GM13976 (cell line): ENCODE measurements at places on chromosomes 1 and 21.

DNA sequence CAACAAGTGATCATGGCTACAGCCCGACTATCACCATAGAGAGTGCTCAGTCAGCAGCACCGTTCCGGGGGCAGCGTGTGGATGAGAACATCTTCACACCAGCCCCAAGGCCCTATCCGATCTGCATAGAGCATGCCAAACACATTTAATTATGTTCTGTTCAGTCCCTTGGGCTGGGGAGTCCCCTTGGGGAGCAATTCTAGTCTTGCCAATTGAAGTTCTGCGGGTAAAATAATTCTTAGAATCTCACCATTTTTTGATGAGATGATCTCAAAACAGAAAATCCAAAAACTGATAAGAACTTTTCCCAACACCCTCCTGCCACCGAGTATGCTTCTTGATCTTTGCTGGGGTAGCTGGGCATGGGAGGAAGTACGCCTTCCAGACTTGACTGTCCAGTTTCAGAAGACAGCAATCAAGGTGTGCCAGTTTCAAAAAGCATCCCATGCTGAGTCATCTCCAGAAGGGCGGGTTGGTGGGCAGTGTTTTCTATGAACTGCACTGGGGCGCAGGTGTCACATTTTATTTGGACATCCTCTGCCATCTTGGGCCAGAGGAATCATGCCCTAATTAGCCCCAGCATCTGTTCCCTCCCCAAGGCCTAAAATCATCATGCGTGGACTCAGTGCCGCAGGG lies 20.8 kb upstream of the PTPRF start:
- no peak for DNase-seq

DNA sequence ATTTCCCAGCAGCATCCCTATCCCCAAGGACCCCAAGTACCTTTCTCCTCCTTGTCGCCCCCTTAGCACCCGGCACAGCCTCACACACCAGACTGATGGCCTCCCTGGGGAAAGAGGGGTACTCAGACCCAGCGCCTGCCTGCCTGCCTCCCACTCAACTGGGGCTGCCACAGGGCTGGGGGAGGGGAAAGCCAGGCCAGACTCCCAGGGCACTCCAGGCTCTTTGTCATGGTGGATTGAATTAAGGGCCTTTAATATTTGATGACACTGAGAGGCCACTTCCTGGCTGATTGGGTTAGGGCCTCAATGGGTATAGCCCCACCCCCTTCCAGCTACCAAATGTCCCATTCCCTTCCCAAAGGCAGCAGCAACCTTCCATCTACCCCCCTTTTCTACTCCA lies 1.8 kb downstream of the SHC1 start:
- DNase-seq = no peak

DNA sequence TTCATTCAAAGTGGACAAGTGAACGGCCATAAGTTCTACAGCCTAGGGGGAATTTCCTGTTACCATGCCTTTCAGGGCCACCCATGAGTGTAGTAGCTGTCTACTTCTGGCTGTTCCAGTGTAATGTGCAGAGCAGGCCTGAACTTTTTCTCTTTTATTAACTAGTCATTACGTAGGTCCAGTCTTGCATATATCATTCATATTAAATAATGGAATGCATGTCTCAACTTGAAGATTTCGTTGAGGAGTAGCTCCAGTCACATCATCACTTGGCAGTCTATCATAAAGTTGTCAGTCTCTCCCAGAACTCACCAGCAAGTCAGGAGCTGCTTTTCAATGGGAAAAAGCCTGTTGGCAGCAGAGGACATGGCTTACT lies 12.0 kb upstream of the GIPC2 start:
- DNase-seq = no peak

DNA sequence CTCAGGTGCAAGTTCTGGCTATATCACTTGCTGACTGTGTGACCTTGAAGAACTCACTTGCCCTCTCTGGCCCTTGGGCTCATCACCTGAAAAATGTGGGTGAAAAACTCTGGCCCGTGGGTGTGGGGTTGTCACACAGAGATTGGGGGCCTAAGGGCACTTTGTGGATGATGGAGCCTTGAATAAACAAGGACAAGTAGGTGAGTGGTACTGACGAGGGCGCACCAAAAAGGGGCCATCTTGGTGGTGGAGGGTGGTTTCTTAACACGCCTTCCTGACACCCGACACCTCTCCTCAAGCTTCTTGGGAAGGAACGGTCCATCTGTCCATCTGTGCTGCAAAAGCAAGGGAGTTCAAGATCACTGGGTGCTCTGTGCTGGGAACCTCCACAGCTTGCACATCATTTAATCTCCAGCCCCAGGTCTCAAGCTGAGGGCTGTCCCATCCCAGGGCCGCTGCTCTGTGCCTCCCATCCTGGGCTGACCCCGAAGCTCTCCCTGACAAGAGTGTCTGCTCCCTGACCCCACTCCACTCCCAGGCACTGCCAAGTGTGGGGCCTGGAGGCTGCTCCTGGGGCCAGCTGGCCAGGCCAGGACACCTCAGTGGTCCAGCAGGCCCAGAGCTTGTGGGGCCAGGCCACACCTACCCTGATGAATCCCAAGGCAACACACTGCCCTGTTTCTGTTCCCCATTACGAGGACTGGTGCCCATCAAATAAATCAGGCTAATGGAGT lies 97.3 kb downstream of the GLIS1 start:
- DNase-seq = no peak

DNA sequence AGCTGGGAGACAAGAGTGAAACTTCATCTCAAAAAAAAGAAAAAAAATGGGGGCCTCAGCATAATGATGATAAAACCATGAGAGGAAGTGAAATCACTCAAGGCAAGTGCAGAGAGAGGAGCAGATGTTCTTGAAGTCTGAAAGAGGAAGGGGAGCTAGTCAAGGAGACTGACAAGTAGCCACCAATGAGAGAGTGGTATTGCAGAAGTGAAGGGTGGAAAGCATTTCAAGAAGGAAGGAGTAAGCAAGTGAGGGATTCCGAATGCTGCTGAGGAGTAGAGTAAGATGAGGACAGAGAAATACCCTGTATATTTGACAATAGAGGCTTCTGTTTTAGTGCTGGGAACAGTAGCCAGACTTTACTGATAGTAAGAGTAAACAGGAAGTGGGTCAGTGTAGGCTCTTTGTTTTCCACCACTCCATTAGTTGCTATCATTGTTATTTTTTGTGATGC lies 2.9 kb downstream of the TATDN3 start:
- DNase-seq = peak; percentile 77

- no peak for DNase-seq
Measured at GRCh38 chr1:240287722-240288121, 196.0 kb downstream of the FMN2 start.

DNA sequence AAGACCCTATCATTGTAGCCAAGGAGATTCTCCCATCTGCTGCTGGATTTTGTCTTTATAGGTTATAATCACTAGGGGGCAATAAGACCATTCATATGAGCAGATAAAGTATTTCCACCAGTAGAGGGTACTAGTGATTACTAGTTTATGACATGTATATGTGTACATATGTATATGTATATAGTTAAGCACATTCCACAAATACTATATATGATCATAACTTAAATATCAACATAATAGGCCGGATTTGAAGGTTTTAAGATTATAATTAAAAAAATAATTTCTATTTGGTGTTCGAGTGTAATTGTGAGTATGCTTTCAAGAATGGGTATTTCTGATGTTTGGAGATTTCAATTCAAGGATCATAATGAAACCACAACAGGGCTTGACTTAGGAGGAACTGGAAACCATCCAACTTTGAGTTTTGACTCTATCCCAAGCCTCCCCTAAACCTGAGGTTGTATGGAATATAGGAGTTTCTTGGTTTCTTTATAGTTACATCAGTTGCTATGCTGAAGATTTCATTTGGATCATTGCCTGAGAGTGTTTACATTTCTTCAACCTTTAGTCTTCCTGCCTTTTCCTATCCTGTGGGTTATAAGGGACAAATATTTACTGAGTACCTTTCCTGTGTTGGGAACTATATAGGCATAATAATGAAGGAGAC lies 16.9 kb downstream of the TCEANC2 start:
- peak; percentile 67 for DNase-seq

- DNase-seq = no peak
Measured at GRCh38 chr1:38962560-38962959, 20.9 kb upstream of the RHBDL2 start.

DNA sequence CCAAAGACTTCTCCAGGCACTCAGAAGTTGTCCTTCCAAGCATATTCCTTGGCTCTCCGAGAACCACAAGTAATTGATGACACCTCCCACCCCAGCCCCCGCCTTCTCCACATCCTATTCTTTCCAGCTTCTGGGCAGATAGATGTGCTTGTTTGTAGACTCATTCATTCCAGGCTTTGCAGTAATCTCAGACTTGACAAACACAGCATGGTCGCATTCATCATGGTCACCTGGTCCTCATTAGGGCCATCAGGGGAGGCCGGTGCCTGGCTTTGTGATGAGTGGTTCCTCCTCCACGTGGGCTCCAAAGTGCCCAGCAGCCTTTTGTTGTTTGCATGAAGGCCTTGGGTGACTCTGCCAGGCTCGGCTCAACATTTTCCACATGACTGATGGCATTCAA lies 28.5 kb upstream of the KCNE2 start:
- no peak for DNase-seq

DNA sequence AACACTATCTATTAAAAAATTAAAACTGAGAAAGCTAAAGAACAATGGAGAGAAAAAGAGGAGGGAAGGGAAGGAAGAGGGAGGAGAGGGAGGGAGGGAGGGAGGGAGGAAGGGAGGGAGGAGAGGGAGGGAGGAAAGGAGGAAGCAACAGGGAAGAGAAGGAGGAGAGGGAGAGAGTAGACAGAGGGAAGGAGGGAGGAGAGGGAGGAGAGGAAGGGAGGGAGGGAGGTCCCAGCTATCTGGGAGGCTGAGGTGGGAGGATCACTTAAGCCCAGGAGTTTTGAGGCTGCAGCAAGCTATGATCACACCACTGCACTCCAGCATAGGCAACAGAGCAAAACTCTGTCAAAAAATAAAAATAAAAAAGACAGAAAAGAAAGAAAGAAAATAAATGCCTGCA lies 16.5 kb downstream of the ZBTB17 start:
- DNase-seq = no peak

DNA sequence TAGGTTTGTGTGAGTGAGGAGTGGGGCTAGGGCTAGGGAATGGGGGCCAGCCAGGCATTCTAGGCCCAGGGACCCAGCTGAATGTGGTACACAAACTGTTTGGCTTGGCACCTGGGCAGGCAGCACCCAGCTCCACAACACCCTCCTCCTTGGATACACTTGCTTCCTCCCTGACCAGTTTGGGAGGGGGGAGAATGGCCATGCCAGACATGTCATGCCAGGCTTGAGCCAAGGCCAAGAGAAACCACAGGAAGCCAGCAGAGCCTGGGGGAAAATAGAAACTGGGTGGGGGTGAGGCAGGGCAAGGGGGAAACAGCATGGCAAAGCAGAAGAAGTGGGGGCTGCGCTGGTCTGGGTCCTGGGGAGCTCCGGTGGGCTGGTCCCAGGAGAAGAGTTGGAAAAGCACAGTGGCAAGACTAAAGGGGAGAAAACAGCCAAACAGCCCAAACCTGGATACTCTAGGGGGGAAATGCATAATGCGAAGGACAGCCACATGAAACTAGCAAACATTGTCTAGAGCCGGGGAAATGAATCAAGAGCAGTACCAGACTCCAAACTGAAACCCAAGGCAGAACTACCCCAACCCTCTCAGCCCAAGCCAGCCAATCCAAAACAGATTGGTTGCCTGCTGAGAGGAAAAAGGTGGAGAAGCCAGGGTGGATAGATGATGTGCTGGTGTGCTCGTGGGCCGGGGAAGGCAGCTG lies 47.9 kb downstream of the LGR6 start:
- no peak for DNase-seq

DNA sequence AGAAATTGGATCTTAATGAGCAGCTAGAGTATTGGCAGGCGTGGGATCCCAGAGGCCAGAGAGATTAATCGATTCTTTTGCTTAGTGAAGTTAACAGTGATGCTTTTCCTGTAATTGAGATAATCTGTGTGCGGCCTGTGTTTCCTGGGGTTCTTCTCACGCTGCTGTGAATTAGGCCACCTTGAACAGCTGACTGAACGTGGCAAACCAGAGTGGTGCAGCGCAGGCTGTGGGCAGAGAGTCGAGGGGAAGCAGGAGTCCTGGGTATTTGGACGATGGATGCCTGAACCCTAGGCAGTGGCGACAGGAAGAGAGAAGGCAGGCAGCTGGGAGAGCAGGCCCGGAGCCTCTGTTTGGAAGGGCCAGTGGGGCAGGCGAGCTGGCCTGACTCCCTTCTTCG lies 51.7 kb downstream of the RYR2 start:
- DNase-seq = no peak

DNA sequence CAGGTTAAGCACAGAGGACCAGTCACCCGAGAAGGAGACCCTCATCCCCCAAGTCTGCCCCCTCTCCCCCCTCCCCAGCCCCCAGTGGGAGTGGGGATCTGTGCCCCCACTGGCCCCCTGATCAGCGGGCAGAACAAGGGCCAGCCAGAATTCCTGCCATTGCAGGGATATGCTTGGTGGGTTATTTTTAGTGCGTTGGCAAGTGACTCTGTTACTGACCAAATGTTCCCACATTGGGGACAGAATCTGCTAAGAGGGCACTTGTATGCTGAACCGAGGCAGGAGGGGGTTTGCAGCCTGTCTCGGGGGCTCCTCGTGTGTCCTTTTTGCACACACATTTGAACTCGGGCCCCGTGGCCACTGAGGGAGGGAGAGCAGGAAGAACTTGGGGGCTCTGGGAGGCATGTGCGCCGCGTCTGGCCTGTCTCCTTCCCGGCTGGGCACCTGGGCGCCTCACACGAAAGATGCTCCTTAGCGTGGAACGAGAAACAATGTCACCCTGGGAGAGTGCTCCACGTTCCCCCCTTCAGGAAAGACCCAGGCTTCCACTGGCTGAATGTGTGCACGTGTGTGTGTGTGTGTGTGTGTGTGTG lies 66.4 kb upstream of the CASZ1 start:
- no peak for DNase-seq

DNA sequence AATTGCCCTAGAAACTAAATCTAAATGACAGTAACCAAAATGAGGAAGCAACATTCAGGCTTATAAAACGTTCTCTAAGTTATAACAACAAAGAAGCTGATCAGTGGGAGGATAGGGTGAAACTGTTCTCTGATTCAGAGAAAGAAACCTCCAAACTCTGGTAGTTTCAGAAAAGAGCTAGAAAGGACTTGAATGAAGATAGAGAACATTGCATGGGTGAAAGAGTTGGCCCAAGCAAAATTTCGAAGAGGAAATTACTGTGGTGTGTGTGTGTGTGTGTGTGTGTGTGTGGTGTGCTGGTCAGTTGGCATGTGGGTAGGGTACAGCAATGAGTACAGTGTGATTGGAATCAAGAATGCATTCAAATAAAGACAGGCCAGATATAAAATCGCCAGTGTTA lies 16.5 kb upstream of the SPAG17 start:
- no peak for DNase-seq

GRCh38 chr1:244330318-244330625 lies 121.4 kb downstream of the ADSS2 start:
- DNase-seq = no peak

- DNase-seq = no peak
Measured at GRCh38 chr1:215584389-215584788, 17.3 kb downstream of the KCTD3 start.

GRCh38 chr1:153586347-153586746 lies 20.7 kb upstream of the S100A2 start:
- DNase-seq = no peak

DNA sequence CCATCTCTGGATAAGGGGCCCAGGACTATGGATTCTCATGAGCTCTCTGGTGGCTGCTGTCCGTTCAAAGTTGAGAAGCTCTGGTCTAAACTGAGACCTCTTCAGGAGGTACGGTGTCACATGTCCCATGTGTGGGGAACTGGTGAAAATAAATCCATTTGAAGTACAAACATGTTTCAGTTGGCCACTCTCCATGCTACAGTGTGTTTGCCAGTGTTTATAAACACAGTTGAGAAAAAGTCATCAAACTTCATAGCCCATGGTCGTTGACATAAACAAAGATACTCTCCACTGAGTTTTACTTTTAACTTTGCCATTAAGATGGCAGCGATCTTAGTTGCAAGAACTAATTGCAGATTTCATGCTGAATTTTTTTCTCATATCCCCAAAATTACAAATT lies 72.8 kb downstream of the PSMG1 start:
- DNase-seq = no peak
